ENCODE measurements at places on chromosomes 2 and 18.

DNA sequence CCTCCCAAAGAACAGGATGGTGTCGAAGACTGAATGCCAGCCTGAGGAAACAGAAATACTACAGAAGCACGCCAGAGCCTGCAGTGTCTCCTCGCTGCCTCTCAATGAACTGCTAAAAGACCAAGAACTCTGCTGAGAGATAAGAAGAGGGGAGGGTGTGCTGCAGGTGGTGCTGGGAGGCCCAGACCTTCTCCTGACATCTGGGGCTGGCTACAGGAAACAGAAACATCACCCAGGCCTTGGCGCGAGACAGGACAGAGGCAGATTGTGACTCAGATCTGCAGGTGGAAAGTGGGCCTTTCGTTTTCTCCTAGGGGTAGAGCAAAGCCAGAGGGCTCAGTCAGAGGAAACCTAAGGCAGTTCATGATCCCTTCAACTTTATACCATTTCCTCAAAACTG is 250.3 kb upstream of the TCF4 start:
- DNase-seq = no peak

DNA sequence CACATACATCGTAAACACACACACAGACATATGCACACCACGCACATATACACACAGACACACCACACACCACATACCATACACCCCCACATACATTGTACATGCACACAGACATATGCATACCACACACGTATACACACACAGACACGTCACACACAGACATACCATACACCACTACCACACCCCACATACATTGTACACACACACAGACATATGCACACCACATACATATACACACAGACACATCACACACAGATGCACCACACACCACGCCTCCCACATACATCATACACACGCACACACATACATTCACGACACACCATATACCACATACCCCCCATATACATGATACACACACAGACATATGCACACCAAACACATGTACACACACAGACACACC is 58.4 kb downstream of the KIF5C start:
- DNase-seq = no peak

DNA sequence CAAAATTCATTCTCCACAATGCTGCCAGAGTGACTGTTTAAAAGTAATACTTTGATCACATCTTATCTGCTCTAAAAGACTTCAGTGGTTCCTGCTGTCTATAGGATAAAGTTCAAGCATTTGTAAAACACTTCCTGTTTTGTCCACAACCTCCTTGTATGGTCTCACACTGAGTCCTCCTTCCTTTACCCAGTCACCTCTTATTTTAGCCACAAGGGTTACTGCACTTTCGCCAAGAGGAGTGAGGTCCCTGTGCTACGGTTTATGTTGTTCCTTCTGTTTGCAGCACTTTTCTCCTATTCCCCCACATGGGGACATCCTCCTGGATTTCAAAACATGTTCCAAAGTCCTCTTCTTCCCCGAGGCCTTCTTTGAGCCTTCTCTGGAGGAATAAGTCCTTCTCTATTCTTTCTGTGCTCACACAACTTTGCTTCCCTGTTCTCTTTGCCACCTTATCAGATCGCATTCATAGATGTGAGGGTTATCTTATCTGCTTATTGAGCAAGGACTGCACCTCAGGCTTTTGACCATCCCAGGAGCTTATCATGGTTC is 112.2 kb upstream of the NABP1 start:
- DNase-seq = no peak

- DNase-seq = no peak
Observed at GRCh38 chr2:191622374-191623320, 55.3 kb upstream of the NABP1 start.

- no peak for DNase-seq
Observed at GRCh38 chr2:159484532-159484931, 131.8 kb downstream of the BAZ2B start.

Data from activated CD8-positive, alpha-beta memory T cell treated with anti-CD3 and anti-CD28 coated beads for 48 hours (primary cell).